ENCODE measurements at places on chromosomes 1 and 21.

DNA sequence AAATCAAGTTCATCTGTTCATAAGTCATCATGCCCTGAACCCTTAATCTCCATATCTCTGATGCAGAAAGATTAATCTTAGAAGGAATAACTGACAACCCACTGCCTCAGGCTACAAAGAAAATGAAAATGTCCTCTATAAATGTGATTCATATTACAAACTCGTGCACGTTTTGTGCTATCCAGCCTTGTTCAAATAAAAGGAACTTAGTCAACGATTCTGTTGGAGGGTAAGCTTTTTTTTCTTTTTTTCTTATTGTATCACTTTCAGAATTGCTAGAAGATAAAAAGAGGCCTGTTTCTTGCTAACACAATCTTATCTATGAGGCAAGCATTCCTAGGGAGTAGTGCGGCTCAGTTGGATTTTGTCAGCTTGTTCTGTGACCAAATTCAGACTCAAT is 228.4 kb downstream of the TM2D1 start:
- no peak for DNase-seq

GRCh38 chr1:44536357-44537209 is 131.5 kb downstream of the RNF220 start:
- DNase-seq, result no peak

DNA sequence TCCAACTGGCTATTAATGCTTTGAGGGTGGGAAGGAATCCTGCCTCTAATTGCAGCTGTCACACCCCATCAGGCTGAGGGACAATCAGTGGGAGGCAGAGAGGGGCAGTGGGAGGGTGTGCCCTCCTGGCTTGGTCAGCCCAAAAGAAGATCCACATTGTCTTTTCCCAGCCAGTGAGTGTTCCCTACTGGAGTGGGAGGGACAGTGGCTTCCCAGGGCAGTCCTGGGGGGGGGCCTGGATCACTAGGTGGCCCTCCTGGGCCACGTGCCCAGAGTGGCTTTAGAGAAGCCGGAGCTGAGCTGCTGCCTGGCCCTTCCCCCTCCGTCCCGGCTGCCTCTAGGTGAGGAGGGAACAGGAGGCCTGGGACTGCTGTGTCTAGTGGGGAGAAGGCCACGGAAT is 14.0 kb downstream of the INKA2 start:
- peak; percentile 58 for DNase-seq

- peak; percentile 72 for DNase-seq
These were observed 10.9 kb upstream of the IFI16 start for GRCh38 chr1:158998781-158999161.

GRCh38 chr1:2981981-2982614 is 39.2 kb upstream of the ACTRT2 start:
- DNase-seq, result peak; percentile 42

- DNase-seq, result no peak
These were observed 3.2 kb downstream of the SLC2A1 start for GRCh38 chr1:42955311-42956063.

DNA sequence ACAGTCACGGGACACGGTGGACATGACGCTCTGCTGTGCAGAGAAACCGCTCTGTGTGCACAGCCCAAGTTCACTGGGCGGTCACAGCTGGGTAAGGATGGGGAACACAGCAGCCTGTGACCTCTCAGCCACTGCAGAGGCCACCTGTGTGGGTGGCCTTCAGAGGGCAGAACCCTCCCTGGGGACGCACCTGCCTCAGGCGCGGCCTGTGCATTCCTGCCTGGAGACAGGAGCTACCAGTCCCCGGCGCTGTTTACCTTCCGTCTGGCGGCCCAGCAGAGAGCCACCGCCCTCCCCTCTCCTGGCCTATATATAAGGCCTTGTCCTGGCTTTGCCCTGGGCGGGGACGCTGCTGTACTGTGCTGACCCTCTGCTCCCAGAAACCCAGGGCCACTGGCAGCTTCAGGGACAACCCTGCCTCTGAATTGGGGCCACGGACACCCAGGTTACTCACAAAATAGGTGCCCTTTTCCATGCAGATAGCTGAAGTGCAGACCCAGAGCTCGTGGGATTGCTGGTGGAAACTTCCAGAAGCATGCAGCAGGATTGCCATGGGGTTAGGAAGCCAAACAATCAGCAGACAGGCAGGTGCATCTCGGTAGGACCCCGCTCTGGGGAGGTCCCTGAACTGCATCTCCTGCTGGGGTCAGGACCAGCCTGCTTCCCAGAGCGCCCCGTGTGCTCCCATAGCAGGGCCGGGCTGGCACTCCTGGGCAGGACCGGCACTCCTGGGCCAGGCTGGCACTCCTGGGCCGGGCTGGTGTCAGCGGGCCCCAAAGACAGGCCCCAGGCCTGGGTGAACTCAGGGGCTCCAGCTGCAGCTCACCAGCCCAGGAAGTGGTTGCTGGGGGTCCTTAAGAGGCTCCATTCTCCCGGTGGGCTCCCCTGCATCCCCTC is 83.6 kb downstream of the SIK1 start:
- DNase-seq, result no peak

GRCh38 chr1:84687714-84688462 is 2.4 kb downstream of the SSX2IP start:
- no peak for DNase-seq

- DNase-seq, result no peak
These were observed 300.1 kb downstream of the KCNT2 start for GRCh38 chr1:196308176-196308575.

DNA sequence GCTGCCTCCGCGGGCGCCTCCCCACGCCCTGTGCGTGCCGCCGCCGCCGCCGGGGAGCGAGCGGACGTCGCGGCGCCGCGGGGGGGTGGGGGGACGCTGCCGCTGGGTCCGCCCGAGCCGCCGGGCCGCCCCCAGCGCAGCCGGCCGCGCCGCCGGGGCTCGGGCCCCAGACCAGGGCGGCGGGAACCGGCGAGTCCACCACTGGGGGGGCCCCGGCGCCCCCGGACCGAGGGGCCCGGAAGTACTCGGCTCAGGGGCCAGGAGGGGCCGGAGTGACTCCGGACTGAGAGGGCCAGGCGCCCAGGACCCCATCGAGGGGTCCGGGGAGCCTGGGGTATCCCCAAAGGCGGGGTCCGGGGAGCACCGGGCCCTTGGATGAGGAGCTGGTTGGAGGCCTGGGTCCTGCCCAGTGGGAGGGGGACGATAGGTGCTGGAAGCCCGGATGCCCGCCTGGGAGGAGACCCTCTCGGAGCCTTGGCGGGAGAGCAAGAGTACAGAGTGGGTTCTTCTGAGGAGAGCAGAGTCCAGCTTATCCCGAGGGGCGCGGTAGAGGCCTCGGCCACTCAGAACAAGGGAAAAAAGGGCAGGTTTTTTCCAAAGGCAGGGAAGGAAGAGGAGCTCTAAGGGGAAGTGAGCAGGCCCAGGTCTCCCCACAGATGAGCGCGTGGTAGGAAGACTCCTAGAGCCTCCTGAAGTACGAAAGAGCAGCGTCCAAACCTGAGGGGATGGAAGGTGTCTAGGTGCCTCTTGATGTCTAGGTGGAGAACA is 556 bp downstream of the GMEB1 start:
- peak; percentile 81 for DNase-seq

DNA sequence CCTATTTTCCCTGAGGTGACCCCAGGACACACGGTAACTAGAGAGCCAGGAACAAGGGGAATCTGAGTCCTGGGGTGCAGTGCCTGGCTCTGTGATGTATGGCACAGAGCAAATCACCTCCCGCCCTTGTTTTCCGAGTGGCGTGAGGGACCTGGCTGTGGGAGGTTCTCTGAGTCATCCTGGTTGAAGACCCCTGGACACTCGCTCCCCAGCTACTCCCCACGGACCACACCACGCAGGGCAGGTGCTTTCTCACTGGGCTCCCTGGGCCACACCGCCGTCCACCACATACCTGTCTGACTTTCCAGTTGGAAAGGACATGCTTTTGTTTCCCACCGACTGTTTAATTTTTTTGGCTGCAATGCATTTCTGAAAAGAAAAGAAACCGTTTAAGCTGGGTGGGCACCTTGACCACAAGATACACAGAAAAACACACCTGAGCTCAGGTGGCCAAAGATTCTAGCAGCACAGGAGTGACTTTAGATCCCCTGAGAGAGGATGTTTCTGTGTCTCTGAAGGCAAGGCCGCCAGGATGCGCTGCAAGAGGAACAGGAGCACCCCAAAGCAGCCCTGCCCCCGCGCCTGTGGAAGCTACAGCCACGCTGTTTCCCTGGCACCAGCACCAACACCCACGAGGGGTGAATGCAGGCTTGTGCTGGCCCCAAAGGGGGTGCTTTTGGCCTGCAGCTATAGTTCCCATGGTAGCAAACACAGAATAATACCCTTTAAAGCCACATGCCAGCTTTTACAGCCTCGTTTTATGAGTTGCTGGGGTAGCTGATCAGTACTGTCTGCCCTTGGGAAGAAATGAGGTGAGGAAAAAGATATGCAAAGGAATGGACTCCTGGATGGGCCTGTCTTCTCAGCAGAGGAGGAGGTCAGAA is 8.1 kb upstream of the SRM start:
- no peak for DNase-seq
